ENCODE measurements at places on chromosomes 16 and 17.

GRCh38 chr17:38449364-38449763 lies 21.1 kb downstream of the ARHGAP23 start:
- no peak for DNase-seq

GRCh38 chr16:65480281-65481091 lies 358.6 kb upstream of the CDH11 start:
- DNase-seq, result peak; percentile 12

DNA sequence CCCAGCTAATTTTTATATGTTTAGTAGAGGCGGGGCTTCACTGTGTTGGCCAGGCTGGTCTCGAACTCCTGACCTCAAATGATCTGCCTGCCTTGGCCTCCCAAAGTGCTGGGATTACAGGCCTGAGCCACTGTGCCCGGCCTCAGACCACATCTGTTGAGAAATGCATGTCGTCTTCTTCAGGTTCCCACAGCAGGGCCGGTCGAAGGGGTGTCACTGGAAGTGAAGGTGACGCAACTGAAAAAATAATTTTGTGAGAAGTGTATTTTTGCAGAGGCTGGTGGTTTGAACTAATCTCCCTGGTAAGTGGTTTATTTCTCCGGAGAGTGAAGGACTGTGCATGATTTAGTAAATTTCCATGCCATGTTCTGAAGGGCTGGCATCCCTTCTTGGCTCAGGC lies 33.4 kb upstream of the IL34 start:
- no peak for DNase-seq

DNA sequence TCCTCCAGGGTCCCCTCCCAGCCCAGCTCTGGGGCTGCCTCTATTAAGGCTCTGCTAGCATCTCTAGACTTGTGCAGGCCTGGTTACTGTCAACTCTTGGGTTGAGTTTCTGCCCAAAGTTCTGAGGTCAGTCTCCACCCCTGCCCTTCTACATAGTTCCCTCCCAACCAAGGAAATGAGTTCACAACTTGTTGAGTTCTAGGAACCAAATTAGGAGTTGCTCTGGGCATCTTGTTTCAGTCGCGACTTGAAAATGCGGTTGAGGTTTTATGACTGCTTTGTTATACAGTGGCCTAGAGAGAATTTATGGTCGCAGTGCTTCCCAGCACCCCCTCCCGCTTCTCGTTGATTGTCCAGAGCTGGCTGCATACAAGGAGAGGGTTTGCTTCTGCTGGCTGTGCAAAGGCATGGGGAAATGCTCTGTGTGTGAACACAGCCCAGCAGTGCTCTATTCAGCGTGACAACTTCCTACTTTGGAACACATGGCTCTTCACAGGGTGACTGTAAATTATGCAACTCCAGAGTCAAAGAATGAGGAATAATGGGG lies 20.2 kb downstream of the GNAO1 start:
- DNase-seq, result peak; percentile 69

DNA sequence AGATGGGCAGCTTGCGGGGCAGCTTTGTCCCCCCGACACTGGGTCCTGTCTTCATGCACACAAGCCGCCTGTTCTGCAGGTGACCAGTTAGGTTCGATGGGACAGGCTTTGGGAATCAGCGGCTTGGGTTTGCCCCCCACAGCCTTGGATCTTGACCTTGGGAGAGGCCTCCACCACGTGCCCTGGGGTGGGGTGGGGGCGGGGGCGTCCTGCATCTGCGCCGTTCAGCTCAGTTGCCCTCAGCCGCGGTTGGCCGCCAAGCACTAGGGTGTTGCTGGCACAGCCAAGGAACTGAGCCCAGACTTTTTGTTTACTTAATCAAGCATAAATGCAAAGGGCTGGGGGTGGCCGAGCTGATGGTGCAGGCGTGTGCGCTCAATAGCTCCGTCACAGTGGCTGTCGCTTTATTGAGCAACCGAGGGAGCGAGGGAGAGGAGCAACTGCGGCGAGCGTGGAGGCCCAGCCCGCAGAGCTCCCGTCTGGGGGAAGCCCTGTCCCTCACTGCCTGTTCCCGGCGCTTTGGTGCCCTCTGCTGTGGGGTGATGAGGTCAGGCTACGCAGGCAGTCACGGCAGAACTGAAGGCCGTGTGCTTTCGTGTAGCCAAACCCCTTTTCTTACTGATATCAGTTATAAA lies 33.9 kb downstream of the JPH3 start:
- DNase-seq, result no peak

GRCh38 chr16:10849736-10850477 lies 27.1 kb upstream of the CIITA start:
- no peak for DNase-seq

- DNase-seq, result no peak
Observed at GRCh38 chr17:74678541-74678940, 34.2 kb downstream of the CD300LF start.

DNA sequence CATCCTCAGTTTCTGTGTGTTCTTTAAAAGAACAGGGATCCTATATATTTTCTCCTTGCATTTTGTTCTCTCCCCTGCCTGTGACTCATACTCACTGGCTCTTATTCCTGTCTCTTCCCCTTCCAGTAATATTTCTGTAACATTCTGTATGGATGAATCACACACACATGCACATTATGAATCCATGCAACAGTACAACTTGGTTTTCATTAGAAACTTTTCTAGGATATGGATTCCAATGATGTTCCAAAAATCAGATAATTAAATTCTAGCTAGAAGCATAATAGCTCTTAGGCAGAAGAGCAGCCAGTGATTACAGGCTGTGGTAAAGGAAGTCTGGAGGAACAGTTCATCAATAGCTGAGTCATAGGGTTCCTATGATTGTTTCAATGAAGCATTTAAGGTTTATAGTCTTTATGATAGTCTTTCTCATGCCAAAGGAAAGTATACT lies 119.6 kb upstream of the PMFBP1 start:
- no peak for DNase-seq

DNA sequence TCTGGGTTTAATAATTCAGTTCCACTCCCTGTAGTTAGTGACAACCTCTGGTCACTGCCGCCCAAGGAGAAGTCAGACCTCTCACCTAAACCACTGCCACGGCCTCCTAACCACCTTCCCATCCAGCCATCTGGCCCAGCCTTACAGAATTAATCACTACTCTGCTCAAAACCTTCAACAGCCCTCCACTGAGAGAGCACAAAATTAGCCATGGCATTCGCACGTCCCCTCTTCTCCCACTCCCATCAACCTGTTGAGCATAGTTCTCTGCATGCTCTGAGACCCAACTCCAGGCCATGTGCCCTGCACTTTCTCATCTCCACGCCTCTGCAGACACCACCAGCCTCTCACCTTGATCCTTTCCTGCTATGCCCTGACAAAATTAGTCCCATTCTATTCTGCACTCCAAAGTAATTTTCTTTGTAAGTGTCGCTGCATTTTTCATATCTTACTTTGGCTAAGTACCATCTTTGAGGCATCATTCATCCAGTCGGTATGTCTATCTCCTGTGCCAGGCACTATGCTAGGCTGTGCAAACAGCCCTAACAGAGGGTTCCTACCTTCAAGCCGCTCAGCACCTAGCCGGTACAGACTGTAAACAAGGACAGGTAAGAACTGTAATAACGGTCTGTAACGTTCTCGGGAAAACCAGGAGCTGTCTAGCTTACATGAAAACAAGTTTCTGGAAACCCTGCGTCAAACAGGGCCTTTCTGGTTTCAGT lies 963 bp downstream of the COPRS start:
- no peak for DNase-seq

- no peak for DNase-seq
Observed at GRCh38 chr16:85971902-85972638, 73.1 kb downstream of the IRF8 start.

DNA sequence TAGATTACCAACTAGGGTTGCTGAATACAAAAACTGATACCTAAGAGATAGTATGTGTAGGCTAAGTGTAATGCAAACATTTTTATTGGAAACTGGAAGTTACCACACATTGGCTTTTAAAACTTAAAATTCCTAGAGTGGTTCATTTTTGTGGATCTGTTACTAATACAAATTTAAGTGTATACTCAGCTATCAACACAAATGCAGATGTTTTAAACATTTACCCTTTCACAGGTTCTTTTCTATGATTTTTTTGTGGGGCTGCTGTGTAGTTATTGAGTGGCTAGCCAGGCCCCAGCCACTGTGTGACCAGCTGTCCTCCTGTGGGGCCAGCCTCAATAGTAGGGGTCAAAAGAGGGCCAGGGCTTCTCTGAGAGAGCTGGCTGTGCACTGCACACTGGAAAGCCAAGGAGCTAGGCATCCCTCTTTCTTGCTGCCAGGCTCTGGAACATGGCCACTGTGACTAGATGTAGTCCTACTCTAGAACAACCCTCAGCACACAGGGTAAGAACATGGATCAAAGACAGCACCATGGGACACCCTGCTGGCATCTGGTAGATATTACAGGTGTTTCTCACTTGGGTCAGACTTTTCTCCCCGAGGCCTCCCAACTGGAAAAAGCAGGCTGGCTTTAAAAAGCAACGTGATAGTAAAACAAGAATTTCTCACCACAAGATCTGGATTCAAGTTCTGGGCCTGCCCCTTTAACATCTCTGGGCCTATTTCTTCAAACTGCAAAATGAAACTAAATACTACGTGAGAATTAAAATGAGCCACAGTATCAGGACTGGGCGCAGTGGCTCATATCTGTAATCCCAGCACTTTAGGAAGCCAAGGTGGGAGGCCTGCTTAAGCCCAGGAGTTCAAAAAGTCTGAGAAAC lies 7.3 kb upstream of the VEZF1 start:
- DNase-seq, result peak; percentile 45

GRCh38 chr16:83915081-83915480 lies 16.2 kb downstream of the MLYCD start:
- DNase-seq, result no peak

- no peak for DNase-seq
Observed at GRCh38 chr17:20223808-20224328, 214.7 kb downstream of the SPECC1 start.
